ENCODE measurements at places on chromosomes 12 and 14.
A peak's percentile ranks its signal among the peaks of the same experiment; 100 is the strongest.

GRCh38 chr12:70534466-70534865 lies 102.8 kb downstream of the PTPRB start:
- no peak for DNase-seq

DNA sequence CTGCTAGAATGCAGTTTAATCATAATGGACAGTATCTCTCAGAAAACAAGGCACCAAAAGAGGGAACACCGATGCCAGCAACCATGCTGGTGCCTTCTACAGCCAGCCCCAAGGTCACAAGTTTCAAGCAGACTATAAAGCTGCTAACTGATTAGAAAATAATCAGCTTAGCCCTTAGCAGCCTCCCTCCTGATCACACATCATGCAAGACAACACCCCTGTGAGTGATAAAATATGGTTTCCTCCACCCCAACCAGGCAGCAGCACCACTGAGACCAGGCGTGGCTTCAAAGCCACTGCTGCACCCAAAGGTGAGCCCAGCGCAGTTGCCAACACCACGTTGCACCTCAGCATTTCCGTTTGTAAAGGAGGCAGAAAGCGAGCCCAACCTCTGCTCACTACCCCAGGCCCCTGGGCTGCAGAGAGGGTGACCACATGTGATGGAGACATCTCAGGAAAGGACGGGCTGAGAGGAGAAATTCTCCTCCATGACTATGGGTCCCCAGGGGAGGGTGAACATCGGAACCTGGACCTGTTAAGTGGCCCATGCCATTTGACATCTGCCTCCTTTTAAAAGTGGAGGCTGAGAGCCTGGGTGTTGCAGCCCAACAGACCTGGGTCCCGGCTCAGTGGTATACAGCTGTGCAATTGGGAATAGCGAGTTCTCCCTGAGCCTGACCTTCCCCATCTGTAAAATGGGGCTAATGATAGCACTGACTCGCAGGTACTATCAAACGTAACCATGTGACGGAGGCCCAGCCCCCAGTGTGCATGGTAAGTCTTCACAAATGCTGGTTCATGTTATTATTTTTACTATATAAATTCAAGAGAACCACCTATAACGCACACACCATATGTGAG lies 11.5 kb downstream of the ZFP36L1 start:
- no peak for DNase-seq

DNA sequence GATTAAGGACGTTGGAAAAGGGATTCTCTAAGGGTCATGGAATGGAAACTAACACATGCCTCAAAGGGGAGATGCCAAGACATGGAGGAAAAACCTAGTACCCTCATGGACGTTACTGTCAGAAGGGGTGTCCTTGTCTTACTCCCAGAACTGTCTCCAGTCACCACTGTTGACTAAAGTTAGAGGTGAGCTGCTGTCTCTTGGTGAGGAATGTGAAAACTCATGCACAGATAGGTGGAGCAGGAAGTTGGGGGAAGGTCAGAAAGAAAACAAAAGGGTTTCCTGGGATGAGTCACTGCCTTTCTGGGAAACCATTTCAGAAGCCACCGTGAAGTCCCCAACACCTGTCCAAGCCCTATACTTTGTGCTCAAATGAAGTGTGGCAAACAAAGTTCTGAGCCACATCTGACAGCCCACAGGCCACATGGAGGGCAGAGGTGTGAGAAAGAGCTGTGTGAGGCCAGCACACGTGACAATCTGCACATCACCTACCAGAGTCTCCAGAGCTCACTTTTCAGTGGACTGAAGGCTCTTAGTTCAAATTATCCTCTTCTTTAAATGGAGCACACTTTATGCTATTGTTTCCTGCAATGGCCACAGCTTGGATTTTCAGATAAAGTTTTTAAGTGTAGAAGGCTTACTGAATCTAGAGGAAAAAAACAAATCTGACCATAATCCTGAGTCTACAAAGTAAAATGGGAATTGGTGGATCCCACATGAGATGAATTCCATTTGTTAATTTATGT lies 92.9 kb upstream of the EGLN3 start:
- DNase-seq: no peak

DNA sequence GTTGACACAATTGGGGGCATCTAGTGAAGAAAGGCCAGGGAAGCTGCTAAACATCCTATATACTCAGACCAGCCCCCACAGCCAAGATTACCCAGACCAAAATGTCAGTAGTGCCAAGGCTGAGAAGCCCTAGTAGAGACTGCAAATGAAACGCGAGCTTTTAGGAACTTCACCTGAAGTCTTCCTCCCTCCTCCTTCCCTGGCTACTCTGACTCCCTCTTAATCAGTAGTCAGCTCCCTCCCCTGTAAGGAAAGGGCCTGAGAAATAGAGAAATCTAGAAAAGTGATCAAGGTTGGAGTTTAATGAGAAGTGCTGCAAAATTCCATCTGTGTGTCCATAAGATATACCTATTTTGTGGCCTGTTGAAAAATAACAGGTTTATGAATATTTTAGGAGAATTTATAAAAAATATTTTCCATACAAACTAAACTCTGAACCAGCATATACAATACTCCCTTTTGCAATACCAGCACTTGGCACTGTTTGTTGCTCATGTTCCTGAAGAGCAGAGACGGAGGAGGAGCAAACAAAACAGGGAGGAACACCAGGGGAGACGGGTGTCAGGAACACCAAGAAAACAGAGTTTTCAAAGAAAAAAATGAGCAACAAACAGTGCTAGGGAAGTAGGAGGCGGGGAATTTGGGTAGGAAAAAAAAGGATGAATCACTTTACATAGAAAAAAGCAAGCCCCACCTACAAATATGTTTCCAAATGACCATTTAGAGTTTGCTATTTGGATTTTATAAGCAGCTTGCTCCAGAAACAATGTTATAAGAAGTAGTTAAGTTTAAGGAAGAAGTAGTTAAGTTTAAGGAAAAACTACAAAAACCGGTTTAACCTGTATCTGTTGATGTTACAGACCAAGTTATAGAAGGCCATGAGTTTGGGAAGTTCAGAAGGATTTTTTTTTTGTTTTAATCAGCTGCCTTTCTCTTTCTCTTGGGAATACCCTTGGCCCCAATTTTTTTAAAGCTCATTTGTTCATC lies 282.1 kb upstream of the GRIP1 start:
- DNase-seq: peak; percentile 11

- peak; percentile 54 for DNase-seq
Observed at GRCh38 chr12:726281-727140, 25.9 kb upstream of the WNK1 start.

- DNase-seq: peak; percentile 71
Observed at GRCh38 chr14:55271572-55272298, 514 bp downstream of the FBXO34 start.

GRCh38 chr14:74965486-74966153 lies 10.2 kb upstream of the PGF start:
- no peak for DNase-seq

GRCh38 chr14:94974893-94975292 lies 182.4 kb downstream of the DICER1 start:
- no peak for DNase-seq

DNA sequence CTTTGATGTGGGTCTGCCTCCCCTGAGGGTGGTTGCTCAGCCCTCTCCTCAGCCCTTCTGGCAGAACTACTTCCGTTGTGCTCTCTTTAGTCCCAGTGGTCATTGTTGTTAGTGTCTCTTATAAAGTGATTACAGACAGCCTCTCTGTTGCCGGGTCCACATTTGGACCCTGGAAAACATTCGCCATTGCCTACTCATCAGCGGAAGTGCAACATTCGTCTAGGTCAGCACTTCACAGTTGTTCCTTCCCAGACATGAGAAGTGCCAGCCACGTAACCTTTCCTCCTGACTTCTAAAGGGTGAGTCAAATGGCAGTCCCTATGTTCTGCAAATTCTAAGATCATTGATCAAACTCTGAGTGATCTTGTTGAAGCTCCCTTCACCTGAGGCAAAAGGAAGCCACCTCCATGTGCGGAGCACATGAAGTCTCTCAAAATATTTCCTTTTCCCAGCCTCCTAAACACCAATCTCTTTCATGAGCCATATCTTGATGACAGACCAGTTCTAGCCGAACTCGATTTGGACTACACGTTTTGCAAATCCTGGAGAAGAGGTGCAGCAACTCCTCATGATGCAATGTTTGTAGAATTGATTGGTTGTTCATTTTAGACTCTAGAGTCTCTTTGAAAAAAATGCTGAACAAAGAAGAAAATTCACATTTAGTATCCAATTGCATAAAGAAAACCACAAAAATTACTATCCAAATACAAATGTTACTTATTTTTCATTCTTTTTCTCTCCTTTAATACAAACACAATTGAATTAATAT lies 163.8 kb downstream of the RPL10L start:
- no peak for DNase-seq
